H1 (cell line): ENCODE measurements at places on chromosomes 12 and 14.

- DNase-seq, result no peak
Measured at GRCh38 chr12:118050972-118051910, 9.7 kb downstream of the WSB2 start.

DNA sequence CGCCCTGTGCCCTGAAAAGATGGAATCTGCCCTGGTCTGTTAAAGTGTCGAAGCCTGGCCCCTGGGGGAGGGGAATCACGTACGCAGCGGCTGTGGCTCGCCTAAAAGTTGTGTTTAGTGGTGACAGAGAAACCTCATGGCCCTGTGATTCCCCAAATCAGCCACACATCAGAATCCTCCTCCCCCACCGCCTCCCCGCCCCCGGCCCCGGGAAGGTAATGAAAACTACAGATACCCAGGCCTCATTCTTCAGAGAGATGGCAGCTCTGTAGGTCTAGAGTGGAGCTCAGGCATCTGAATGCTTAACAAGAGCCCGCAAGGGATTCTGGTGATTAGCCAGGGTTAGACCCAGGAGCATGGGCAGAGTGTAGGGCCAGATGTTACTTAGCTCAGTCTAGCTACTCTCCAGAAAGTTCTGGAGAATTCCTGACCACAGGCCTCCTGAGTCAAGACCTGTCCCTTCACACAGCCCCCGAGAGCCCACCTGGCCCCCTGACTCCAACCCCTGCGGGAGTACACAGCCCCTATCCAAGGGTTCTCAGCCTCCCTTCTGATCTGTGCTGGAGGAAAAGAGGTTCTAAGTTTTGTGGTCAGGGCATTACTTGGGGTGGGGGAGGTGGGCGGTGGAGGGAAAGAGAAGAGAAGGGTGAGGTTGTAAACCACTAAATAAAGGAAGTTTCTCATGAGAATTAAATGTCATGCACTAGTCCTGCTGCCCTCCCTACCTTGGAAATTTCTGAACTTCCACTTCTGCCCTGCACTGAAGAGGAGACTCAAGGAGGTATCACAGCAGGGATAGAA lies 114.8 kb downstream of the PLXNC1 start:
- DNase-seq, result no peak

- no peak for DNase-seq
Measured at GRCh38 chr14:79516009-79516408, 695.3 kb downstream of the DIO2 start.

- no peak for DNase-seq
Measured at GRCh38 chr12:94123127-94123526, 25.2 kb upstream of the PLXNC1 start.

DNA sequence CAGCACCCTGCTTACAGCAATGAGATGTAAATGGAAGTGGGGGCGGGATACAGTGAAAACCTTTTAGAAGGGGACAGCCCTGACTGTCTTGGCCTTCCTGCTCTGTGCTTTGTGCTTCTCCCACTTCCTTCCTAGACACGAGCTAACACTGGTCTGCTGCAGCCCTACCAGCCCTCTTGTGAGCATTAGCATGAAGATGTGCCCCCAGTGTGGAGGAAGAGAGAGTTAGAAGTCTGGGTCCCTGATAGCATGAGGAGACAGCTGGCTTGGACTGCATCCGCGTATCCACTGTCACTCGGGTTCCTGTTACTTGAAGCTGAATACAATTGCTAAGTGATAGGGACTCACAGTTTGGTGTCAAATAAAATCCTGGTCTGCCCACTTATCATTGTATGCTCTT lies 248.1 kb upstream of the SOX5 start:
- no peak for DNase-seq

DNA sequence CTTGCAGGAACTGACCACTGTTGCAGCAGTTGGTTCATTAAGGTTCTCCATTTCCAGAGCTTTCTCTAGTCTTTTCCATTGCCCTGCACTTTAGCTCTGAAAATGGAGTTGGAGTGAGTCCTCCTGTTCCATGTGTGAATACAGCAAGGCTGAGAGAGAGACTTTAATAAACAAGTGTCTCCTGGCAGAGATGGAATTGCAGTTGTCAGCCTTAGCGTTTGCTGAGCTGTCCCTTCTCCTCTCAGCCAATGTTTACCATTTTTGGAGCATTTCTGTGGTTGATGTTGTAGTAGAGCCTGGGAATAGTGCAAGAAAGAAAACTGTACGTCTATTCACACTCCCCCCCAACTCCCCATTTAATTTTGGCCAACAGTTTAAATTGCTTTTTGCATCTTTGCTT lies 7.5 kb upstream of the MANSC4 start:
- no peak for DNase-seq

- no peak for DNase-seq
Measured at GRCh38 chr14:20626274-20626673, 15.2 kb downstream of the OR6S1 start.

DNA sequence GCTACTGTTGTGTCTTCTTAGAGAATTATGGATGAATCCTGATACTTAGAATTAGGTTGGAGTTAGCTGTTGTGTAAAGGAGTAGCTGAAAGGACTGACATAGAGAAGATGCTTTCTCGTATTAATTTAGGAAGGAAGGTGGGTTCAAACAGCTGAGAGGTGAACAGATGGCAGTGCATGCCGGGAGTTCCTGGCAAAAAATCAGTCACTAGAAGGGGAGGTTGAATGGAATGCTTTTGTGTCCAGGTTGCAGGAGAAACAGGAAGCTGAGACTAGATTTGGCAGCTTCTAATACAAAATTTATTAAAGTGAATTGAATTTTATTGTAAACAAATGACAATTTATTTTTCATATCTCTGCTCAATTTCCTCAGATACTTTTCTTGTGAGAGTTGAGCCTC lies 70.8 kb downstream of the BTG1 start:
- no peak for DNase-seq

GRCh38 chr12:24591079-24591626 lies 357.7 kb downstream of the BCAT1 start:
- DNase-seq, result no peak

GRCh38 chr12:95118138-95118787 lies 44.8 kb upstream of the NR2C1 start:
- DNase-seq, result no peak

DNA sequence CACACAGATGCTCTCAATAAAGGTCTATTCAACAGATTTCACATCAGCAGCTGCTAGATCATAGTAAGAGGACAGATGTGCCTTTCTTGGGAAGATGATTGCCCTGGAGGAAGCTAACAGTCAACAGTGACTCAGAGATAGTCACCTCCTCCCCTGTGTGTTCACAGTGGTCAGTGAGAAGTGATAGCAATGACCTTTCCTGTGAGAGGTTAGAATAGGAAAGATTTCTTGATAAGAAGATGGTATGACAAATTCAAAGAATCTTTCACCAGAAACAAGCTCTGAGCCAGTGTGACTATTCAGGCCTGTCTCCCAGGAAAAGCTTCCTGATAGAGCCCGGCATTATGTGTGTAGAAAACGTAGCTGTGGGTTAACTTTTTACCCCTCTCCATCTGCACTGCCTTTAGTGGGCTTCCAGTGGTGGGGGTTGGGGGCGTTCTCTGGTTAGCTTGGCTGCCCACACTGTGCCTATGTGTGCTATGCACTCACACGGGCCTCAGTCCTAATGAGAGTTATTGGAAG lies 66.4 kb upstream of the ARHGAP5 start:
- no peak for DNase-seq

DNA sequence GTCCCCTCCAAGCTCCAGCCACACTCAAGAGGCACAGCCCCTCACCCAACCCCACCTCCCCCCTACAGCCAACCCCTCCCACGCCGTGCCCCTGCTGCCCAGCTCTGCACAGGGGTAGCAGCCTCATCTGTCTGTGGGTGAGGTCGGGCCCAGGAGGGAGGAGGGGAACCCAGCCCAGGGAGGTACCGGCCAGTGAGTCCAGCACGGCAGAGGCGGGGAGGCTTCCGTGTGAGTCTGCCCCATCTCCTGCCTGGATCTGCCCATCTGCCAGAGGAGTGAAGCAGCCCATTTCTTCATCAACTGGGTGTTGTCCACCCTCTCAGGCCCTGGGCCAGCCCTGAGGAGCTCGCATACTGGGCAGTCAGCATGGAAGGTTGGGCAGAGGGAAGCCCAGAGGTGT lies 54.2 kb downstream of the CCNK start:
- no peak for DNase-seq
